ENCODE measurements at places on chromosomes 7 and 10. TPM values are rescaled to one million over a fixed set of nuclear protein-coding genes. Genes with fewer than 3 reads are reported as not detected.

DNA sequence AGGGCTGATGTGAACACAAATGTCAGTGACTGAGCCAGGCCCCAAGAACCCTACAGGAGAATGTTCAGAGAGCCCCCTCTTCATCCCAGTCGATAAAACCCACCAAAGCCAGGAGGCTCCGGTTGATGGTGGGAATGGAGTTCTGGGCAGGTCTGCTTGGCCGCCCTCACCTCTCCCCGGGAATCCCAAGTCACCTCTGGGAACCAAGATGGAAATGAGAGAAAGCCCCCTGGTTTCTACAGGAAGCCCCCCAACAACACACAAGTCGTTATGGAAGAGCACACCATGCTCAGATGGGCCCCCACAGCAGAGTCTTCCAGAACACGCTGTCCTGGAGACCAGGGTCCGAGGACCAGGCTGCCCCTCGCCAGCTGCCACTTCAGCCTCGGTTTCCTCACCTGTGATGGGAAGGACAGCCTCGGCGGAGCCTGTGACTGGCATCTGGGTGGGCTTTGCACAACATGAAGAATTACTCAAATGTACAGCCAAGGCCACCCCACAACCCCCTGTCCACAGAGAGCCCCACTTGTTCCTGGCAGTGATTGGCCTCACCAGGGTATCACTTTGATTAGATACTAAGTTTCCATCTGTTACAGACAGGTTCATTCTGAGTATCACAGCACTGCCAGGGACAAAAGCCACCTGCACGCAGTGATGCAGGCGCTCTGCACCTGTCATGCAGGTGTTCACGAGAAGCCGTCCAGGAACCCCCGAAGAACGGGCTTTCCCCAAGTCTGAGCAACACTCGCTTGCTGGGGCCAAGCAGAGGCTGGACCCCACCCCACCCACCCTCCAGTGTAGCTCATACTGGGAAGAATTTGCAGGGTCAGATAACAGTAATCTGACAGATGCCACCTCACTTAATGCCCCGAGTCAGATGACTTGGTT, 57.6 kb downstream of the MKI67 start:
- H3K36me3 ChIP-seq = peaks cover 74% of the 10 kb centered on the region
- H3K4me3 ChIP-seq = no peak overlapping the region
- H3K27ac ChIP-seq = no peak overlapping the region
- no peak for DNase-seq
- peaks cover 28% of the 10 kb centered on the region for H3K4me1 ChIP-seq

DNA sequence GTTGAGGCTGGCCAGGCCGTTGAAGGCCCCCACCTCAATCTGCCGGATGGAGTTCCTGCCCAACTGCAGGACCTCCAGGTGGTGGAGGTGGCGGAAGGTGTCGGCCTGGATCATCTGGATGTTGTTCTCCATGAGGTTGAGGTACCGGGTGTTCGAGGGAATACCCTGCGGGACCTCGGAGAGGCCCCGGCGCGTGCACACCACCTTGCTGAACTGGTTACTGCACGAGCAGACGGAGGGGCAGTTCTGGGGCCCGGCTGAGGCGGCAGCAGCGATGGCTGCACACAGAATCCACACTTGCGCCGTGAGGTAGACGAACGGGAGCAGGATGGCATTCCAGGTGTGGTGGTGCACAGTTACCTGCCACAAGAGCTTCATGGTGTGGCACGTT, 979 bp downstream of the LRRC4 start:
- no peak overlapping the region for H3K27ac ChIP-seq
- H3K27me3 ChIP-seq = no peaks in the 10 kb centered on the region
- H3K4me1 ChIP-seq = no peaks in the 10 kb centered on the region
- H3K4me3 ChIP-seq = no peak overlapping the region
- no peaks in the 10 kb centered on the region for H3K36me3 ChIP-seq

DNA sequence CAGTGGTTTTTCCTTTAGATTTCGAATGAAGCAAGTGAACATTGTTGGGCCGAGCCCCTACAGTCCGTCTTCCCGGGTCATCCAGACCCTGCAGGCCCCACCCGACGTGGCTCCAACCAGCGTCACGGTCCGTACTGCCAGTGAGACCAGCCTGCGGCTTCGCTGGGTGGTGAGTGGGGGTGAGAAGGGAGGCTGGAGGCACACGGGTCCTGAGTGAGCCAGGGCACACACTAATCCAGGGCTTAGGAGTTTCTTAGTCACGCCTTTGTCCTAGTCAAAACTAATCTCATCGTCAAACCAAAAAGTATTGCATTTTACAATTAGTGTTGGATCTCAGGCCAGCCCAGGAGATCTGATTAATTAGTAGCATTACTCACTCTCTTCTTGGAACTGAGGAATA, 568.8 kb upstream of the FOXK1 start:
- H3K27me3 ChIP-seq = no peaks in the 10 kb centered on the region
- DNase-seq = no peak
- H3K4me3 ChIP-seq = no peak overlapping the region
- H3K4me1 ChIP-seq = no peaks in the 10 kb centered on the region
- no peak overlapping the region for H3K27ac ChIP-seq

- no peaks in the 10 kb centered on the region for H3K27me3 ChIP-seq
- H3K4me3 ChIP-seq = no peak overlapping the region
- H3K4me1 ChIP-seq = no peaks in the 10 kb centered on the region
- DNase-seq = no peak
- no peaks in the 10 kb centered on the region for H3K36me3 ChIP-seq
Observed at GRCh38 chr7:2083362-2083761, 149.4 kb downstream of the MAD1L1 start.

DNA sequence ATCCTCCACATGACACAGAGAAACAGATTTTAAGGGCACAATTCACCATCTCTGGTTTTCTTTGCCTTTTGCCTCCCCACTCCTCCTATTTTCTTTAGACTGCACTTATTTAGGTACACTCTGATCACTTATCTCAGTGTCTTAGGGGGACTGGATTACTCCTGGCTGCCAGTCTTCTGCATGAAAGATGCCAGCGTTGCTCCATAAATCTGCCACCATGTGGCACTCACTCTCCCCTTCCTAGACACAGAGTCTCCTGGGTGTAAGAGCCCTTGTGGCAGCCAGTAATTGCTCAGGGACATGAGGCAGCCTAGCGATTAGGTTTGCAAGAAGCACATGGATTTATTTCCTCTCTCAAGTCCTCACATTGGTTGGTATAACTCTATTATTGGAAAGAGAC, 34.5 kb upstream of the RBM20 start:
- no peak for DNase-seq
- H3K4me1 ChIP-seq = no peaks in the 10 kb centered on the region
- H3K4me3 ChIP-seq = no peak overlapping the region

DNA sequence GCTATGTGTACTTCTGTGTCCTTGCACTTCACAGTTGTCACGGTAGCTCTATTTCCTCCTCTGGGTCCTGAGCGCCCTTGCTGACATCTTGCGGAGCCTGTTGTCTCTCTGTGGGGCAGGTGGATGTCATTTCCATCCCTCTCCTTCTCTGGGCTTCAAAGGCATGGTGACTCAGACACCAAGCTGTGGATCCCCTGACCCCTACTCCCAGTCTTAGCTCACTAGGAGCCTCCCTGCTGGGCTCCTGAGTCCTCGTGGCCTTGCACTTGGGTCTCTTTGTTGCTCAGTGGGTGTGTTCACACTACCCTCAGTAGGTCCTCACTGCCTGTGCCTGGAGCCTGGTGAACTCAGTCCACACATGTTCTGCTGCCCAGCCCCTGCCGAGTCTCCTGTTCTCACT, 100.3 kb upstream of the PAX2 start:
- H3K27me3 ChIP-seq = peaks cover 3% of the 10 kb centered on the region
- no peak for DNase-seq
- no peaks in the 10 kb centered on the region for H3K36me3 ChIP-seq
- no peaks in the 10 kb centered on the region for H3K4me1 ChIP-seq
- no peak overlapping the region for H3K4me3 ChIP-seq
- no peak overlapping the region for H3K27ac ChIP-seq

DNA sequence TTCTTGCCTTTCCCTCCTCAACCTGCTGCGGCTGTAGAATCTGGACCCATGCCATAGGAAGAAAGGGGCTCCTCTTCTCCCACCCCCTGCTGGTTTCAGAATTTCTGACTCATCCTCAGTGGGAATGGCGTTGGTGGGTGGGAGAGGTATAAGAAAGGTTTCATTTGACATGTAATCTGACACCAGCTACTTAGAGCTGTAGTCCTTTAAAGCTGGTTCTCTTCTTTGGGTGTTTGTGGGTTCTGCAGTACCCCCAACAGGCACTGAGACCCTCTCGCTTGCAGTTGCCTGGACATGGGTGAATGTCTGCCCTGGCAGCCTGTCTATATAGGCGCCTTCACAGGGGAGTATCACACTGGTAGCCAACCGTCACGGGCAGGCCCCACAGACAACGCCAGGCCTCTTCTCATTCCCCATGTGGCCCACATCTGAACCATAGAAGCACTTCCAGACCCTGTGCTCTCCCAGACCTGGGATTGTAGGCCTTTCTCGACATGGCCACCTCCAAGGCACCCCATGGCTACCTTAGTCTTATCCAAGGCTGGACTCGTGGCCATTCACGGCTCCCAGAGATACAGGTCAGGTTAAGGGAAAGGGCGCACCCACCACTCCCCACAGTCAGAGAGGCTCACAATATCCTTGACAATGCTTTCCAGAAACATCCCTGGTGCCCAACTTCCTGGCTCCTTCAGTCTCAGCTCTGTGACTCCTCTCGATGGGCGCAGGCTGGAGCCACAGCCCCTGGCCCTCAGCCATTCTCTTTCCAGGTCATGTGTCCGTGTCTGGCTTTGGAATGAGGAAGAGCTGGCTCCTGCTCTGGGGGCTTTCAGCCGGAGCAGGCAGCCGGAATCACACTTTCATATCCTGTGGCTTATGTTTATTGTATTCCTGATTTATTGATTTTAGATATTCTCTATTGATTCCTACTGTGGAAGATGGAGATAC, 17.5 kb downstream of the ZNF862 start:
- no peak overlapping the region for H3K27ac ChIP-seq
- peaks cover 44% of the 10 kb centered on the region for H3K4me1 ChIP-seq
- peaks cover 27% of the 10 kb centered on the region for H3K36me3 ChIP-seq
- H3K27me3 ChIP-seq = no peaks in the 10 kb centered on the region
- DNase-seq = no peak
- no peak overlapping the region for H3K4me3 ChIP-seq

- H3K27ac ChIP-seq = no peak overlapping the region
- no peak overlapping the region for H3K4me3 ChIP-seq
- DNase-seq = no peak
- no peaks in the 10 kb centered on the region for H3K4me1 ChIP-seq
- no peaks in the 10 kb centered on the region for H3K27me3 ChIP-seq
- no peaks in the 10 kb centered on the region for H3K36me3 ChIP-seq
Observed at GRCh38 chr10:1552406-1552805, 184.9 kb downstream of the ADARB2 start.

- no peaks in the 10 kb centered on the region for H3K4me1 ChIP-seq
- H3K27ac ChIP-seq = no peak overlapping the region
- no peak overlapping the region for H3K4me3 ChIP-seq
Observed at GRCh38 chr10:27622596-27622995, 118.5 kb downstream of the RAB18 start.

DNA sequence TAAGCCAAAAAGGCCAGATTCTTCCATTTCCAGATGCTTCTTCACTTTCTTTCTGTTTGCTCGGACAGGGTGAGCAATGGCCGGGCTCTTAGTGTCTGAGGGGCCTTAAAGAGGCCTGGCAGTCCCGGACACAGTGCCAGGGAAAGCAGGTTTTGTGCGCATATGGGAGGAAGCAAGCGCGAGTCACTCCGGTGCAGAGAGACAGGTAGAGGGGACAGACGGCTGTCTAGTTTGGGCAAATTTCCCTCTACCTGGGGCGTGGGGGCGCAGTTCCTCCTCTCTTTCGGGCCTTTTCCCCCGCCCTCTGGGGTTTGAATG, 4.7 kb downstream of the NEUROD6 start:
- H3K4me1 ChIP-seq = no peaks in the 10 kb centered on the region
- H3K4me3 ChIP-seq = no peak overlapping the region
- H3K27ac ChIP-seq = no peak overlapping the region
- H3K36me3 ChIP-seq = no peaks in the 10 kb centered on the region
- H3K27me3 ChIP-seq = no peaks in the 10 kb centered on the region

DNA sequence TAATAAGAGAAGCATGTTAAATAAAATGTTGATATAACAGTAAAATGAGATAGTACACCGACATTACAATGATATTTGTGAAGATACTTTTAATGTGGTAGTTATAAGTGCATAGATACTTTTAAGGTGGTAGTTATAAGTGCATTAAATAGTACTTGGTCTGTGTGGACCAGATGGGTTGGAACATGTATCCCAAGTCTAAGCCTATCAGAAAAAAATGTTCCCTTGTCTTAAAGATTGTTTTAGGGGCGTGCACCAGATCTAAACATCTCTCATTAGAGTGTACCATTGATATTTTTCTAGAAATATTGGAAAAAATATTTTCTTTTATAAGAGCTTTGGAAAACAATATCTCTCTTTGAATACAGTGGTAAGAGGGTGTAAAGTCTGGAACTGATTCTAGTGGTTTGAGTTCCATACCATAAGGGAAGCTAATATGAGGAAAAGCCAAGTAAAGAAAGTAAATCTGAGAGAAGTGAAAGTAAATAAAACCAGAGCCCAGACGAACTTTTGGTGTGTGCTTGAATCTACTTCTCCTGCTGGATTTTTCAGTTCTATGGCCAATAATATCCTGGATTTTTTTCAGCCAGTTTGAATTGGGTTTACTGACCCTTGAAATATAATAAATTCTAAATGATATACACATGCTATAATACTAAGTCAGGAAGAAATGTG, 175.3 kb downstream of the MBL2 start:
- H3K27me3 ChIP-seq = no peaks in the 10 kb centered on the region
- no peak overlapping the region for H3K27ac ChIP-seq
- no peak for DNase-seq
- H3K4me1 ChIP-seq = no peaks in the 10 kb centered on the region
- H3K4me3 ChIP-seq = no peak overlapping the region

- no peaks in the 10 kb centered on the region for H3K27me3 ChIP-seq
- no peak for DNase-seq
- H3K4me3 ChIP-seq = no peak overlapping the region
Observed at GRCh38 chr10:89274928-89275327, 23.4 kb upstream of the LIPA start.

DNA sequence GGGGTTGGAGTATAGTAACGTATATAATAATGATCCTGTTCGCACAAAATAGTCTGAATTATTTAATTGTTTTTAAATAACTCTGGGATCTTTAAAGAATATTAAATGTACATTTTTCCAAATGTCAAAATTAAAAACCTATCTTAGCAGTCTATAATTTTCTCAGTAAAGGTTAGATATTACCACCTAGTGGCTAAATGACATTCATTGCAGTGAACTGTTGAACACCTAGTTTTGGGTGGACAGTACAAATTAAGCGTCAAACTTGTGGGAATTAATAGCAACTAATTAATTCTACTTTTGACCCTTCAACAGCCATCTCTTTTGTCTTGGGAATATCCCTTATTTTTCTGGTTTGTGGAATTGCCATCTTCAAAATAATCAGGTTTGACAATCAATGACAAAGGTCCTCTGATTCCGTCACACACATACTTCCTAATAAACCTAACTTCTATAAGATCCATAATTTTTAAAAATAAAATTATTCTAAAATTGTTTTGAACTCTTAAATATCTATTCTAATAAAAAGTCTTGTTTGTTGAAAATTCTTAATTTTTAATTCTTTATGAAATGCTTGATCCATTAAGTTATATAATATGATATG, 165.7 kb downstream of the SEMA3D start:
- no peaks in the 10 kb centered on the region for H3K27me3 ChIP-seq
- no peak for DNase-seq
- H3K27ac ChIP-seq = no peak overlapping the region
- no peaks in the 10 kb centered on the region for H3K4me1 ChIP-seq
- no peak overlapping the region for H3K4me3 ChIP-seq

The MRLN gene
- total RNA-seq = not detected

The TLL2 gene
- total RNA-seq = not detected

The LRRTM3 gene
- not detected for total RNA-seq

The CFAP69 gene
- not detected for total RNA-seq
